ENCODE measurements at places on chromosomes 5 and 9. TPM values are rescaled to one million over a fixed set of nuclear protein-coding genes. Genes with fewer than 3 reads are reported as not detected.

GRCh38 chr5:171762903-171763302 is 22.7 kb upstream of the SMIM23 start:
- DNase-seq = peak; percentile 19

DNA sequence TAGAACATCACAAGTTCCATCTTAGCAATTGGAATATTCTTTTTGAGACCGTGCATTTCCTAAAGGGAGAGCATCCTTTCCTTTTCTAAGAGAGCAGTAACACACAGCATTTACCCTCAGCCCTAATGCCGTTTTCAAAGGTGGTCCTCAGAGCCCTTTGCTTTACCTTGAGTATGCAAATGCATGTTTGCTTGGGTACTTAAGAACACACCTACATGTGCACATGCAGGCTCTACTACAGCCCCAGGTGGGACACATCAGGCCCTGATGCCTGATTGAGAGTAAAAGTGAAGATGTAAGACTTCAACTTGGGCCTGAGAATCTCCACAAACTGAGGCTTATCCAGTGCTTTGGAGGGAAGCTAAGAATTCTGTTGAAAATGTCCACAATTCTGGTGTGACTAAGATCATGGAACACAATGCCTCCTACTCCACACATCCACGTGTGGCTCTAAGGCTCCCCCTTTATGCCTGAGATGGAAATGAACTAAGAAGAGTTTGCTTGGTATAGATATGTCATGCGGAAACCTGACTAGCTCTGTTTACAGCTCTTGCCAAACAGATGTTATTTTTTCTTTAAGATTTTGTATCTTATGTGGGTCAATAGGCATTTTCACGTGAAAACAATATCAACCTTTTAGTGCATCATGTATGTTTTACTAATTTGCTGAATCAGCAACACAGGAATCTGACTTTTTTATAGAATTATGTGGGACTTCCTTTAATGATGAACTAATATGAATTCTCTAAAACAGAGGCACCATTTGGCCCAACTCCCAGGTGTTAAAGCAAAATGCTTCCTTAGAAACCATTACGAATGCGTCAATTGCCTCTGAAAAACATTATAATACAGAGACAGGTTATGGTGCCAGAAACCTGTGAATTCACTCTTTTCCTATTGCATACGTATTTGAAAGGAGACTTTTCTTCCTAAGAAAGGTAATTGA is 48.9 kb upstream of the SLC2A8 start:
- no peak for DNase-seq

DNA sequence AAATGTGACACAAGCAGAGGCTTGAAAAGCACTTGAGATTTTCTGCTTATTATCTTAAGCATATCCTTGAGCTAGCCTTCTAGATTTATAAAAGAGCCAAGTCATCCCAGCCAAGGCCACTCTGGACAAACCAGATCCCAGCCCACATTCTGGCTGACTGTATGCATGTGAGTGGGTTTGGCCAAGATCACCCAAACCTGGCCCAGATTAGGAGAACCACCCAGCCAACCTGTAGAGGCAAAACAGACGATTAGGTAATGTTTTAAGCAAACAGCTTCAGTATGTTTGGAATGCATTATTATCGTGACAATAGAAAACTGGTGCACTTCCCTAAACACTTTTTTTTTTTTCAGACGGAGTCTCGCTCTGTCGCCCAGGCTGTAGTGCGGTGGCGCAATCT is 151.9 kb downstream of the SPATA31D1 start:
- DNase-seq = no peak

GRCh38 chr5:111153483-111153882 is 61.3 kb downstream of the WDR36 start:
- no peak for DNase-seq

GRCh38 chr9:126283799-126284465 is 42.7 kb upstream of the MVB12B start:
- DNase-seq = no peak

GRCh38 chr9:133461975-133462374 is 2.2 kb downstream of the CACFD1 start:
- no peak for DNase-seq

DNA sequence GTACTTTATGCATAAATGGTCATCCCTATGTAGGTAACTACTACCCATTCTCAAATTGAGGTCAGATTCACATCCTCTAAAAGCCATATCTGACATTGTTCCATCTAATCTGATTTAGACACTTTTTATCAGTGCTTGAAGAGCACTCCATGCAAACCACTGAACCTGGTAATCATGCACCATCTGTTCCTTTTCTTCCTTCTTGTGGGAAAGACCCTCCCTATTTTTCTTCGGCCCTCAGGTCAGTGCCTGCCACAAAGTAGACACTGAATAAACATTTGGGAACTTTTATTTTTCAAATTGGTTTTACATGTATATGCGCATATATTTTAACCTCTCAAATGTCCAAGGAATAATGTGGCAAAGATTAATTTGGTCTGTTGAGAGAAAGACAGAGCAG is 26.0 kb upstream of the PDE4D start:
- no peak for DNase-seq

GRCh38 chr9:128118971-128119665 is 8.4 kb downstream of the PTGES2 start:
- no peak for DNase-seq

DNA sequence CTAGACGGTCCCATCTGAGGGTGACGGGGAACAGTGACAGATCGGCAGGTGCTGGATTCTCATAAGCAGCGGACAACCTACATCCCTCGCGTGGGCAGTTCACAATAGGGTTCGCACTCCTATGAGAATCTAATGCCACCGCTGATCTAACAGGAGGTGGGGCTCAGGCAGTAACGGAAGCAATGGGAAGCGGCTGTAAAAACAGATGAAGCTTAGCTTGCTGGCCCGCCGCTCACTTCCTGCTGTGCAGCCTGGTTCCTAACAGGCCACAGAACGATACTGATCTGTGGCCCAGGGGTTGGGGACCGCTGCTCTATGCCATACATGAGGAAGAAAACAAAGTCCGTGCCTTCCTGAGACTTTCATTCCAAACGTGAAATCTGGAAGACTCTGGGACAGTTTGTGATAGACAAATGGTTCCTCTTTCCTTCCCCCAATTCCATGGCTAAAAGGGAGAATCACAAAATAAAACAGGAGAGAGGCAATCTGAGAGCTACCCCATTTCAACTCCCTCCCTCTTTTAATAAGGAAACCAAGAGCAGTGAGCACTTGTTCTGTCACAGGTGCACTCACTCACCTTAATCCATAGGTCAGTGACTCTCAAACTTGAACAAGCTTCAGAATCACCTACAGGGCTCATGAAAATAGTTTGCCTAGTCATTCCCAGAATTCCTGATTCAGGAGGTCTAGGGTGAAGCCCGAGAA is 12.1 kb downstream of the PDCL start:
- DNase-seq = no peak

- no peak for DNase-seq
Measured at GRCh38 chr9:3857091-3857490, 331.3 kb upstream of the RFX3 start.

- DNase-seq = no peak
Measured at GRCh38 chr5:157610990-157611389, 35.4 kb upstream of the ADAM19 start.

GRCh38 chr9:677461-678097 is 163.9 kb upstream of the DMRT1 start:
- no peak for DNase-seq

- DNase-seq = no peak
Measured at GRCh38 chr9:125601961-125602360, 105.0 kb downstream of the MAPKAP1 start.

DNA sequence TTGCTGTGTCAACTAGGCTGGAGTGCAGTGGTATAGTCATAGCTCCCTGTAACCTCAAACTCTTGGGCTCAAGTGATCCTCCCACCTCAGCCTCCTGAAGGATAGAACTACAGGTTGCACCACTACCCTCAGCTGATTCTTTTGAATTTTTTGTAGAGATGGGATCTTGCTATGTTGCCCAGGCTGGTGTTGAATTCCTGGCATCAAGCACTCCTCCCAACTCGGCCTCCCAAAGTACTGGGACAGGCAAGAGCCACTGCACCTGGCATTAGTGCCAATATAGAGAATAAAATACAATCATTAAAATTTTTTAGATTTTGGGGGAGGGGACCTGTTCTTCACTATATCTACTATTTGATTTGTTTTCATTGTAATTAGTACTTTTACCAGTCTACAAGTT is 15.4 kb downstream of the PPIP5K2 start:
- no peak for DNase-seq

DNA sequence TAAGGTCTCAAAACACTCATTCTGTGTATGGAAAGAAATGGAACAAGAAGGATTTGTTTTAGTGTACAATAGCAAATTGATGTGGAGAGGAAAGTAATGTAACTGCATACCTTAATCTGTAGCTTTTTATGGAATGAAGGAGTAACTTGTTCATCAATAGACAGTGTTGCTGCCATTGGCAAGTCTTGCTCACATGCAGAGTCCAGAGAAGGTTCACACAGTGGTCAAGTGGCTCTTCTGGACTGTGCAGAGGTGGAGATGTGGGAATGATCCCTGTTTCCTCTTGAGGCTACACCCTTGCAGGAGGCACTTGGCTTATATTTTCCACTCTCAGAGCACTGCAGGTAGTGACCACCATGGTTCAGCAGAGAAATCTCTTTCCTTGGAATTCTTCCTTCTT is 132.9 kb upstream of the ANKH start:
- no peak for DNase-seq

GRCh38 chr5:35236770-35237169 is 6.5 kb upstream of the PRLR start:
- DNase-seq = no peak

DNA sequence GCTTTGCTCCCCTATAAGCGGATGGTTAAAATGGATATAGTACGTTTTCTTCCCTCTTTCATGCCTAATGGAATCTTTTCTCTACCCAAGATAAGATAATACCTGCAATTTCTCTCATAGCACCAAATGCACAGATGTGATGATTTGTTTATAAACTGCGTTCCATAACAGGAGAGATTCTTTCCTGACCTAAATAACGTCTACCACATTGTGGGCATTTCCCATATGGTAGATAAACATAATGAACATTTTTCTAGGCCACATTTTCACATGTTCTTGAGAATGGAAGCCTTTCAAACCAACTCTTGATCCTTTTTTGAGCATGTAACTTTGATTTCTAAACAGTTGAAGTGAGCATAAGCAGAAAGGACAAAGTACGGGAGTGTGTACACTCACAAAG is 448.5 kb downstream of the CSNK1G3 start:
- no peak for DNase-seq

GRCh38 chr9:108376140-108376539 is 479.6 kb downstream of the ACTL7B start:
- no peak for DNase-seq

GRCh38 chr5:73928476-73929070 is 302.6 kb downstream of the ARHGEF28 start:
- no peak for DNase-seq

DNA sequence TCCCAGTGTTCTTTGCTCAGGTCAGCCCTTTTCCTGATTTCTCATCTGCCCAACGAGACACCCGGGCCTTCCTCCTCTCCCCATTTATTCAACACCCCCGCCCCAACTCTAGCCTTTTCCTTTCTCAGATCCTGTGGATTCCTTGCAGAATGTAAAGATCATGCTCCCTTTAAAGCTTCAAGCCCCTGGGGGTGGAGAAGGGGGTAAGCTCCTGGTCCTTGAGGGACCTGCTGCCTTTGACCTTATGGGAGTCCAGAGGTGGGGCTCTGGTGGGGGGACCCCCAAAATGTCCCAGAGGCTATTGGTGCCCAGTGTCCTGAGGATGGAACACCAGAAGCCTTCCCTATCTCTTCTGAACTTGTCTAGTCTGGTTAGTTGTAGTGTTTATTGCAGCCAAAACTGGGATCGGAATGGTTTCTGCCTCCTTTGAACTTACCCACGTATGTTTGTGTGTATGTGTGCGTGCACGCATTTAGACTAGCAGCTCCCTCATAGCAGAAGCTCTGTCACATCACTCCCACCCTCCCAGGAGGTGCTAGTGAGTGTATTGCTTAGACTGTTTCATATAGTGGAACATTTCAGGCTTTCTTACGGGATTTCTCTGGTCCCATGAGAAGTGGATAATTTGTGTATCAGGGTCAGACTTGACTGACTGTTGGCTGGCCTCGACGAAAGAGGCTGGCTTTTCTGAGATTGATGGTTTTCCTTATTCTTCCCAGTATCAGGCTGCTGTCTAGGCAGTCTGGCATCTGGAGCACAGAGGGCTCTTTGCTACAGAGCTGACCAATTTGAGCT is 1.1 kb downstream of the GALNT10 start:
- no peak for DNase-seq

- no peak for DNase-seq
Measured at GRCh38 chr9:69822116-69822750, 1.6 kb downstream of the CFAP95 start.

DNA sequence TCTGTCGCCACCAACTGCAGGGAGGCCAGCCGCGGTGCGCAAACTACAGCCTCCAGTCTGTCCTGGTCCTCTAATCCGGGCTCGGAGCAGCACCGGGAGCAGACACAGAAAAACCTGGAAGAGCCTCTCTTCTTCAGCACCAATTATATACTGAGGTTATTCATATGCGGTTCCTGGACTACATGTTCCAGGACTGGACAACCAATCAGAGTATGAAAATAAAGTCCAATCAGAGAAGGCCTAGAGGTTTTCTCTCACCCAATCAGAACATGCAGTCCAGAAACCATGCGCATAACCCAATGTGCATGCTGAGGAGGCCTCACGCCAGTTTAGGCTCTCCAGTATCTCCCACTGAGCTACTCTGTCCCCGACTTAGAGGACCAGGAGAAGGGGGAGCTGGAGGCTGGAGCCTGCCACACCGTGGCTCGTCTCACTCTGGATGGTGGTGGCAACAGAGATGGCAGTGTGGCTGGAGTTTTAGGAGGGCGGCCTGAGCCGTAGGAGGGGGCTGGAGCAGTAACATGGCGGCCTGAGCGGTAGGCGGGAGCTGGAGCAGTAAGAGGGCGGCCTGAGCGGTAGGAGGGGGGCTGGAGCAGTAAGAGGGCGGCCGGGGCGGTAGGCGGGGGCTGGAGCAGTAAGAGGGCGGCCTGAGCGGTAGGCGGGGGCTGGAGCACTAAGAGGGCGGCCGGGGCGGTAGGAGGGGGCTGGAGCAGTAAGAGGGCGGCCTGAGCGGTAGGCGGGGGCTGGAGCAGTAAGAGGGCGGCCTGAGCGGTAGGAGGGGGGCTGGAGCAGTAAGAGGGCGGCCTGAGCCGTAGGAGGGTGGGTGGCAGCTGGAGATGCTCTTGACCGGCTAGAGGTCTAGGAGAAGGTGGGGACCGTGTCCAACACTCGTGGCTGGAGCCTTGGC is 20.4 kb upstream of the TRIM52 start:
- no peak for DNase-seq

GRCh38 chr5:17436350-17436749 is 61.7 kb upstream of the TAF11L2 start:
- DNase-seq = no peak

GRCh38 chr9:104074876-104075275 is 19.2 kb upstream of the SMC2 start:
- DNase-seq = no peak

AQP7 gene
- not detected for polyA plus RNA-seq

SLC2A8 gene
- polyA plus RNA-seq = 9.5 TPM

SLC6A19 gene
- not detected for polyA plus RNA-seq

PCDHGA5 gene
- 0.07 TPM for polyA plus RNA-seq

PDE8B gene
- not detected for polyA plus RNA-seq

TMEM171 gene
- polyA plus RNA-seq = 10.3 TPM

RETREG1 gene
- 4.3 TPM for polyA plus RNA-seq

STPG3 gene
- not detected for polyA plus RNA-seq

FBN2 gene
- 40.5 TPM for polyA plus RNA-seq
